Right atrium auricular region (tissue), 2 donors: ENCODE measurements at places on chromosomes 3 and 15. TPM values are rescaled to one million over a fixed set of nuclear protein-coding genes. Genes with fewer than 3 reads are reported as not detected.

Gene PLCH1
- 1.4 TPM for total RNA-seq

Gene FRMD5
- total RNA-seq = 52.3 TPM

Gene EXOG
- 23.4 TPM for total RNA-seq

Gene CPLX3
- 1.1 TPM for total RNA-seq

Gene SUCNR1
- total RNA-seq = 1.5 TPM

Gene CHCHD4
- total RNA-seq = 32.3 TPM

Gene SLC12A8
- total RNA-seq = 1.1 TPM

Gene TMEM212
- total RNA-seq = not detected

Gene GPR62
- 0.12 TPM for total RNA-seq

Gene RETNLB
- total RNA-seq = not detected

Gene CHRM5
- not detected for total RNA-seq

Gene GABRB3
- total RNA-seq = 12.9 TPM

DNA sequence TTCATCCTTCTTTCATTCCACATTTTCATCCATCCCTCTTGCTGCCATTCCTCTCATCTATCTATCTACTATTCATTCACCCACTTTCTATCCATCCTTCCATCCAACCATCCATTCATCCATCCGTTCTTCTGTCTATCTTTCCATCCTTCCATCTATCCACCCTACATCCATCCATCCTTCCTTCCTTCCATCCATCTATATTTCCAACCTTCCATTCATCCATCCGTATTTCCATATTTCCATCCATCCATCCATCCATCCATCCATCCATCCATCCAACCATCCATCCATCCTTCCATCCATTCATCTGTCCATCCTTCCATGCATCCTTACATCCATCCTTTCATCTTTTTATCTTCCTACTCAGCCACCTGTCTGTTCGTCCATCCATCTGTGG is 14.0 kb downstream of the SLC6A20 start:
- DNase-seq = no peak

- no peak for DNase-seq
Measured at GRCh38 chr3:197575362-197575761, 19.6 kb upstream of the BDH1 start.

- no peak for DNase-seq
Measured at GRCh38 chr3:45967724-45968123, 24.5 kb downstream of the CXCR6 start.

- no peak for DNase-seq
Measured at GRCh38 chr3:177419904-177420601, 222.8 kb upstream of the TBL1XR1 start.

DNA sequence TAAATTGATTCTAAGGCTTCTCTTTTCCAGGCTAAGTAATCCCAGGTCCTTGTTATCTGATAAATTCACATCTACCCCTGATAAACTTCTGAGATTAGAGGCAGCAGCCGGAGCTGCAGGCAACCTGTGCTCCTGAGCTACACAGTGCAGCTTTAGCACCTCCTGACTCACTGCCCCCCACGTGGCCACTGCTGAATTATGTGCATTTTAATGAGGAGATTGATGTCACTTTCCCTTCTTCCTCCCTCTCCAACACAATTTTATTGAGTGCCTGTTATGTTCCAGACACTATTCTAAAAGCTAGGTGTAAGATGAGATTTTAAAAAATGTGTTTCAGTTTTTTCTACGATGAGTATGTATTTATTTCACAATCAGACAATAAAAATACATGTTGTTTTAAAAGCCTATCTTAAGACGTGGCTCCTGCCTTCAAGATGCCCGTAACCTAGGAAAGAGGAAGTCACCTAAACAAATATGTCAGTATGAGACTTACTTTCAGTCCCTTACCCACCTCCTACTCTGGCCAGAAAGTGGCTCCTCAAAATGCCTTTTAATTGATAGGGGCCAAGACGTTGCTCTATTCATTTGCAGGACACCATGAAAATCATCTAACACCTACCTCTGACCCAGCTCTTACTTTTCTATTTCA is 161.5 kb upstream of the PFN2 start:
- DNase-seq = no peak

DNA sequence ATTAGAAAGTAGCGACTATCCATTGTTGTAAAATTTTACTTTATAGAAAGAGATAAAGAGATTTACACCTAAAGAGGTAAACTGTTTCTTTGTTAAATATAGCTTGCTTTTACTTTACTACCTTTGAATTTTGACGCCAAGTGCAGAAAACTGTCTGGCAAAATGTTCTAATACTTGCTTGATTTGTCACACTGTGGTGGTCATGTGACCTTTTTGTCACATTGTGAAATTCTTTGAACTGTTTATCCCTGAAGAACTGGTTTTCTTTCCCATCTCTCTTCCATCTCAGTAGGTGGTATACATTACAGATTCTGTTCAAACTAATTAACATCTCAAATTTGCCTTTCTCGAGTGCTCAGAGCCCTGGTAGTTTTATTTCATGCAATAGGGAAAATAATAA is 327.4 kb downstream of the NAALADL2 start:
- no peak for DNase-seq

GRCh38 chr15:39181056-39181747 is 399.7 kb upstream of the THBS1 start:
- DNase-seq = no peak

DNA sequence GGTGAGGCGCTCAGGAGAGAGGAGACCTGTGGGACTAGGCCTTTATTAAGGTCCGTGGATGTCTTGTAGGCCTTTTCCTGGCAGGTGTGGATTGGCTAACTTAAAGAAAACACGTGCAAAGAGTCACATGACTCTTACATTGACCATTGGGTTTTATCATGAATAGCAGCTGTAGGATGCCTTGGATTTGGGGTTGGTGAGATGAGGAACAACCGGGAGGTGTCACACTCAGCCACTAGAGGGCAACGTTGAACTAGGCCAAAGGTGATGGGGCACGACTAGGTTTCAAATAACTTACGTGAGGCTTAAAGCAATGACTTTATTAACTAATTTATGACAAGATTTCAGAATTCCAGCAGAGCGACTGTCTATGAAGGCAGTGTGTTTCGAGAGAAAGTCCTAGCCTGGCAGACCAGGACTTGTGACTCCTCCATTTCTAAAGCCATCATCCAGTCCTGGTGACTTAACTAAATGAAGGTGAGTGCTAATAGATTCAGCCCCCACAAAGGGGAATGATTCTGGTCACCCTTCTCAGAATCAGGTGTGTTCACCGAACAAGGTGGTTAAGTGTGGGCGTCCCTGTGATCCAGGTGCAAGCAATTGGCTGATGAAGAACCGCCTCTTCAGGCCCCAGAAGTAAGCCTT is 345.6 kb downstream of the MCTP2 start:
- no peak for DNase-seq

GRCh38 chr15:56804938-56805337 is 71.6 kb upstream of the ZNF280D start:
- no peak for DNase-seq

- no peak for DNase-seq
Measured at GRCh38 chr3:77254967-77255831, 215.3 kb downstream of the ROBO2 start.

GRCh38 chr15:48802867-48803266 is 8.0 kb downstream of the CEP152 start:
- DNase-seq = no peak

- no peak for DNase-seq
Measured at GRCh38 chr15:89809093-89809786, 5.4 kb downstream of the ANPEP start.

DNA sequence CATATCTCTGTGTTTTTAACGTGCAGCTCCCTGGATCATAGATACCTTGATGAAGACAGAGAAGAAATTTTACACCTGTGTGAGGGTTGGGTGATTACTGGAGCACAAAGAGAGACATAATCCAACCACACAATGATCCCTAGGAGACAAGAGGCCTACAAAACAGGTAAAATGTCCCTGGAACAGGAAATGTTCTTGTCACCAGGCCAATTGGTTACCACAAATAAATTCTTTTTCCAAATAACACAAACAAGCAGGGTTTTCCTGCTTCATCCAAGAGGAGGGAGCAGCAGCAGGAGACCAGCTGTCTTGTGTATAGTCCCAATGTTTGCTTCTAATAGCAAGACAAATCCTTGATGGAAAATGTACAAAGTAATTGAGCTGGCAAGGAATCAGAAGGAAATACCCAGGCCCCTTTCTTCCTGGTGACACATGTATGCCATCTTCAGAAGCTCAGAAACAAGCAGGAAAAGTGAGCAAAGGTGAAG is 1.4 kb downstream of the MGLL start:
- DNase-seq = no peak

DNA sequence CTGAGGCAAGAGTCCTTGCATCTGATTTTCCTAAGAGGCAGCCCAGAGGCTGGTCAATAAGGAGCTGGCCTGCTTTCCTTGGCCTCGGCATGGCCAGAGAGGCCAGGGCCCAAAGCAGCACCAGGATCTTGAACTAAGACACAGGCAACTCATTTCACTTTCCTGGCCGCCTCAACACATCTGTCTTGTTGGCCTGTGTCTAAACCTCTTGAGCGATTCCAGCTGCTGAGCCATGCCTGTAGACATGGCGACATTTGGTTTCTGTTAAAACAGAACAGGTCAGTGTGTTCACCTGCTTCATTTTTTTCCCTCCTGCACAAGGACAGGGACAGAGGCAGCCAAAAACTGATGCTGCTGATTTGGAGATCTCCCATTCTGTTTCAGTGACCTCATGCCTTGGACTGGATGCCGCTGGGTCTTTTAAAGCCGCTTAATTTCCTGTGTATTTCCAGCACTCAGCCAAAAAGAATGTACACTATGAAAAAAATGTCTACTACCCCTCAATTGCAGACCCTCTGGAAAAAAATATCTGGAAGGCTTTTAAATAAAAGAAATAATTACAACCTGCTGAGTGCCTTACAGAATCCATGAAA is 266.6 kb upstream of the ICE2 start:
- peak; percentile 87 for DNase-seq

DNA sequence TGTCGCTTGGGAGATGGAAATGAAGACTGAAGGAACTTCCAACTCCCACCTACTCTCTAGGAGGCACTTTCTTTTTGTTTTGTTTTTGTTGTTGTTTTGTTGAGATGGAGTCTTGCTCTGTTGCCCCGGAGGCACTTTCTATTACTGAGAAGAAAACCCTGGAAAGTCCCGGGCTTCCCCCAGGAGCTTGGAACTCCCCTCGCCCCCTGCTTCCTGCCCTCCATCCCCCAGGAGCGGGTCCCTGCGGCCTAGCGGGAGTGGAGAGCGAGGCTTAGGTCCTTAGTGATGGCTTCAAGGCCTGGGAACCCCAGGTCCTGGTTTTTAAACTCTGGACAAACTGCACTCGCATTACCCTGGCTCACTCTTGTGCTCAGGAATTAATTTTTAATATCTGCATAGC is 195.7 kb downstream of the OCA2 start:
- no peak for DNase-seq

DNA sequence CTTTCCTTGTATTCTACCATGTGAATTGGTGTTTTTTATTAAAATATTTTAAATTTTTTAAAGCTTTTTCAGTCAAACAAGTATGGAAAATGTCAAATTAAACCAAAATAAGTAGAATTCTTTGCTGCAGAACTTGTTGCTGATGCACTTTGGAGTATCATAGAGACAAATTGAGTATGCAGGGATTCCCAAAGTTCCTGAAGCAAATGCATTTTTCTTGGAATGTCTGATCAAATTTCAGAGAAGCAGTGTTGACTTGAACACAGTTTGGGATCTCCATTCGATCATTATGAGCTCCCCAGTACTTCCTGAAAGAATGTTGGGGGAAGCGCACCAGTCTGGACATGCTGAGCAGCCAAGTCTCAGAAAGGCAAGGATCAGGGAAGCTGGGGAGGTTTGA is 517.8 kb upstream of the CFAP20DC start:
- DNase-seq = no peak

- no peak for DNase-seq
Measured at GRCh38 chr3:127762787-127763105, 59.6 kb downstream of the MGLL start.
